Left kidney (tissue), 8 donors: ENCODE measurements at places on chromosomes 7 and 10. TPM values are rescaled to one million over a fixed set of nuclear protein-coding genes. Genes with fewer than 3 reads are reported as not detected.

Gene FANK1
- 13.1 TPM for polyA plus RNA-seq

Gene MKI67
- polyA plus RNA-seq: 89.3 TPM

DNA sequence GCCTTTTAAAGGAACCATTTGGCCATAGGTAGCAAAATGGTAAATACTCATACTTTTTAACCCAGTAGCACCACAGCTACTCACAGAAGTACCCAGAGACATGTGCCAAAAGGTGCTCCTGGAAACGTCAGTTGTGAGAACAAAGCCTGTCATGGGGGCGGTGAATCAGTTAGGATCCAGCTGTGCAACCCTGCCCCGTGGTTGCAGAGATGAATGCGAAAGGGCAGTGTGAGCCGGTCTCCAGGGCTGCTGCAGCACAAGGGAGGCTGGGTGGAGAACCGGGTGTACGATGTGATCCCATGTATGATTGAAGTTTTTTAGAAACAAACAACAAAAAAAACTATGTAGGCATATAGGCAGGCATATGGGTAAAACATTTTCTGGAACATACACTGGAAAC, 1.3 kb upstream of the LRRC18 start:
- no peak for DNase-seq

- DNase-seq: no peak
These were observed 18.1 kb downstream of the RAB11FIP2 start for GRCh38 chr10:118028619-118029018.

DNA sequence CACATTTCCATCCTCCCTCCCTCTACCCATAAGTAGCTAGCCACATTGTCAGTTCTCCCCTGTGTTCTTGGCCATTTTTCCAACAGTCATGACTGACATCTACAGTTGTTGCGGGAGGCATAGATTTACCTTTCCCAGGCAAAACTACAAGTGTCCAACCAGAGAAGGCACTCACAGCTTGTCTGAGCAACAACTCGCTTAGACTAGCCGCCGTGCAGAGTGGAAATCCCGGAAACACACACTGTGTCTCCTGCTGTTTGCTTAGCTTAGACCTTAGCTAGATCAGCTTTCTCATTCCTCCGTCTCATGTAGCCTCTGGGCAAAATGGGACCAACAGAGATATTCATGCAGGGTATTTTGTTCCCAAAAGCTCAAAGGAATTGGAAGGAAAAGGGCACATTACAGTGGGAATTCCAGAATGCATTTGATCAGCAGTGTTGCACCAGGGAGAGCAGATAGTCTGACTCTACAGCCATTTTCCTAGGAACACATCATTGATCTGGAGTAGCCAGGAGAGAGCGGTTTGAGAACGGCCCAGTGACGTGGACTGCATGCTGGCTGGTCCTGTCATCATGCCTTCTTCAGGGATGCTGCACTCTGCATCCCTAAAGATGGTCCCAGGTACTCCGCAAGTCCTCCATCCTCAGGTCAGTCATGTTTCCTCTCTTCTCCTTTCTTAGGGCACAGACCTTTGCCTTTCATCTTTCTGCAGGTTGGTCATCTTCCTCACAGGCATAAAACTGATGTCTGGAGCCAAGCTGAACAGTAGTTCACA, 89.4 kb downstream of the C10orf90 start:
- no peak for DNase-seq

GRCh38 chr10:45420453-45421192, 46.6 kb downstream of the ALOX5 start:
- DNase-seq: no peak

- DNase-seq: no peak
These were observed 144.9 kb upstream of the HDAC9 start for GRCh38 chr7:18350678-18351077.

GRCh38 chr7:20542594-20542993, 72.9 kb upstream of the ABCB5 start:
- DNase-seq: no peak

DNA sequence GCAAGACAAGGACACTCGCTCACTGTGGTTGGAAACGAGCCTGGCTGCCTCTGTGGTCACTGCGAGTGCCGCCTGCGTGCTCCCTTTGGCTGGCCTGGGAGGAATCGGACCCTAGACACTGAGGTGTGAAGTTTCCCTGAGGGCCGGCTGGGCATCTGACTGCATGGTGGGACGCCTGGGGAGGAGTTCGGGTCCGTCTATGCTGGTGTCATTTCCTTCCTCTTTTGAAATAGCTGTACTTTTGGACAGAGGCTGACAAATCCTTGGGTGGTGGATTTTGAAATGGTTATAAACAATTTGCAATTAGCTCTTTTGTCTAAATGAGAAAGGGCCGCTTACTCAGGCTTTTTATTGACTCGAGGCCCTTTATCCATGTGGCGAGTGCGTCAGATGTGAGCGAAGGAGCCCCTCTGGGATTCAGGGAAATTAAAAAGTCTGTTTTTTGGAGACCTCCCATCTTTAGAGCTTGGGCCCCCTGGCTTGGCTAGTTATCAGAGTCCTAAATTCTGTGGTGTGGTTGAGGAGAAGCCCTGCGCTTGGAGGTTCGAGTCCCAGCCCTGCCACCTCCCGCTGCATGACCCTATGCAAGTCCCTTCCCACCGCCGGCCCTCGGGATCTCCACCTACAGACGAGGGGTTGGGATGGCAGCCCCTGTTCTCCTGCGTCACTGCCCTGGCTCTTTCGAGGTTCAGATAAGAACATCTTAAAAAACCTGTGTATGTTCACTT, 147.1 kb downstream of the RGS10 start:
- DNase-seq: no peak
